ENCODE measurements at places on chromosomes 2 and 18.

- no peak for DNase-seq
These were observed 219.5 kb downstream of the PTPRM start for GRCh38 chr18:7786569-7786968.

GRCh38 chr18:42228581-42228980 is 273.5 kb downstream of the PIK3C3 start:
- no peak for DNase-seq

DNA sequence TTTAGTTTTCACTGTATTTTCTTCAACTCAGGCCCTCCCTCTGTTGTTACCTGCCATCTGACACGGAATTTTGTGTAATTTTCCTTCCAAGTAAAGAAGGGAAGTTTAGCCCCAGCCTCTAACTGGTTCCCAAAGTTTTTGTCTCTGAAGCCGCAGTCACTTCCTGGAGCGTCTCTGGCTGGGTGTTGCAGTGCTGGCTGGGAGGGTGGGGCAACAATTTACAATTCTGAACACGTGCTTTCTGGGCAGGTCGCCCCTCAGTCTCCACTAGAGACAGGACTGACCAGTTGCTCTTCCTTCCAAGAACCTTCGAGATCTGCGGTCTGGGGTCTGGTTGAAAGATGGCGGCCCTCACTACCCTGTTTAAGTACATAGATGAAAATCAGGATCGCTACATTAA is 3.5 kb downstream of the CNDP2 start:
- DNase-seq, result no peak

DNA sequence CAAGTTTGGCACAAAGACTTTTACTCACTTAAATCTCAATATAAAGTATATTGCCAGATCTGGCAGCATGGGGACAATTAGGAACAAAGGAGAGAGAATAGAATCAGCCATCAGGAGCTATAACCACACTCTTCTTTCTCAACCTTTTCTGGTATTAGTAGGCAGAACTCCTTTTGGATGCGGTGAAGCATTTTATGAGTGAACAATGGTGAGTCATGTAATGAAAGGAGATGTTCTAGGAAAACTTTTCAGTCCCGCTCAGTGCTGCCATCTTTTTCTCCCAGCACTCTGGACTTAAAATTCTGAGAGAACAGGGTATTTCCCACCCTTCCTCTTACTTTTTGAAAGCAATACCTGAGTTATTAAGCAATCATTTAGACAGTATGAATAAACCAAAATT is 32.2 kb downstream of the PLEKHA3 start:
- no peak for DNase-seq

DNA sequence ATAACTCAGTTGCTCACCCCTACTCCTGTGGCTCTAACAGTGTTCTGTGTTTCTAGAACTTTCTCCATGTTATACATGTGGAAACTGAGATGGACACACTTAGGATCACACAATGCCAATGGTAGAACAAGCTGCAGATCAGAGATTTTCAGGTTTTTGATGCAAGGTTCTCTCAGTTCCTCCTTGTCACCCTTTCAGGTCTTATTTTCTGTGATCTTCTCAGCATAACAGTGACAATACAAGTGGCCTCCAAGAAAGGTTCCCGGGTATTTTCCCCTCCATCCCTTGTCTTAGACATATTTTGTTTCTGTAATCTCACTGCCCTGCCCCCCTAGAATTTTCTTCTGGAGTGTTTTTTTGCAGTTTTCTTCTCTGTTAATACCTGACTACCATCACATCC is 6.2 kb upstream of the MGAT5 start:
- DNase-seq, result no peak

GRCh38 chr2:61543062-61543461 is 4.9 kb upstream of the XPO1 start:
- DNase-seq, result no peak

DNA sequence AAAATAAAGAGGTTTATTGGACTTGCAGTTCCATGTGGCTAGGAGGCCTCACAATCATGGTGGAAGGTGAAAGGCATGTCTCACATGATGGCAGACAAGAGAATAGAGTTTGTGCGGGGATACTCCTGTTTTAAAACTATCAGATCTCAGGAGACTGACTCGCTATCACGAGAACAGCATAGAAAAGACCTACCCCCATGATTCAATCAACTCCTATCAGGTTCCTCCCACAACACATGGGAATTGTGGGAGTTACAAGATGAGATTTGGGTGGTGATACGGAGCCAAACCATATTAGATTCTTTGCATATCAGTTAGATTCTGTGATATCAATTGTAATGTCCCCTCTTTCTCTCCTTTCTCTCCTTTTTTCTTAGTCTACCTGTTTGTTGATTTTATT is 1178.7 kb upstream of the LRRTM1 start:
- DNase-seq, result no peak

GRCh38 chr2:178910005-178910404 is 102.8 kb upstream of the TTN start:
- no peak for DNase-seq

Data from A549 (cell line).